ENCODE measurements at places on chromosomes 13 and 19. TPM values are rescaled to one million over a fixed set of nuclear protein-coding genes. Genes with fewer than 3 reads are reported as not detected.

GRCh38 chr19:2613507-2614295 lies 88.8 kb downstream of the GNG7 start:
- no peak overlapping the region for H3K27ac ChIP-seq
- no peaks in the 10 kb centered on the region for H3K36me3 ChIP-seq
- no peak for DNase-seq

Gene CEACAM5
- total RNA-seq, result 9.1 TPM

GRCh38 chr13:99126821-99127220 lies 73.8 kb upstream of the UBAC2 start:
- no peaks in the 10 kb centered on the region for H3K27me3 ChIP-seq
- no peak overlapping the region for H3K4me3 ChIP-seq
- H3K4me1 ChIP-seq, result peaks cover 6% of the 10 kb centered on the region
- no peak for DNase-seq

DNA sequence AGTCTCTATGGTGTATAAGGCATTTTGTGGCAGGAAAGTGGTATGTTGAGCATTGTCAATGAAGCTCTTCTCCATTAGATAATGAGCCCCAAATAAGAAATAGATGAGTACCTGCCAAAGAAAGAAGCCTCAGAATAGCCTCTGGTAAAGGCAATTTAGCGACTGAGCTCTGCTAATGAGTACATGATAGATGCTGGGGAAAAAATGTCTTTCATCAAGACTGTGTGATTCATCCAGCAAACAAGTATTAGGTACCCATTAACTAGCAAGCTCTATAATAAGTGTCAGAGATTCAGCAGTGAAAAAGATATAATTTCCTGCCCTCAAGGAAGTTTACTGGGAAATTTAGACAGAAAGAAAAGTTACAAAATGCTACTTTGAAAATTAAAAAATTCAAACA lies 294.6 kb downstream of the ITGBL1 start:
- H3K27ac ChIP-seq, result no peak overlapping the region
- H3K27me3 ChIP-seq, result no peaks in the 10 kb centered on the region
- H3K4me1 ChIP-seq, result no peaks in the 10 kb centered on the region
- DNase-seq, result no peak
- no peak overlapping the region for H3K4me3 ChIP-seq
- no peaks in the 10 kb centered on the region for H3K36me3 ChIP-seq

- H3K36me3 ChIP-seq, result no peaks in the 10 kb centered on the region
- peaks cover 14% of the 10 kb centered on the region for H3K4me1 ChIP-seq
- no peak overlapping the region for H3K27ac ChIP-seq
- no peak overlapping the region for H3K4me3 ChIP-seq
These were observed 9.0 kb downstream of the MICU2 start for GRCh38 chr13:21594715-21595545.

DNA sequence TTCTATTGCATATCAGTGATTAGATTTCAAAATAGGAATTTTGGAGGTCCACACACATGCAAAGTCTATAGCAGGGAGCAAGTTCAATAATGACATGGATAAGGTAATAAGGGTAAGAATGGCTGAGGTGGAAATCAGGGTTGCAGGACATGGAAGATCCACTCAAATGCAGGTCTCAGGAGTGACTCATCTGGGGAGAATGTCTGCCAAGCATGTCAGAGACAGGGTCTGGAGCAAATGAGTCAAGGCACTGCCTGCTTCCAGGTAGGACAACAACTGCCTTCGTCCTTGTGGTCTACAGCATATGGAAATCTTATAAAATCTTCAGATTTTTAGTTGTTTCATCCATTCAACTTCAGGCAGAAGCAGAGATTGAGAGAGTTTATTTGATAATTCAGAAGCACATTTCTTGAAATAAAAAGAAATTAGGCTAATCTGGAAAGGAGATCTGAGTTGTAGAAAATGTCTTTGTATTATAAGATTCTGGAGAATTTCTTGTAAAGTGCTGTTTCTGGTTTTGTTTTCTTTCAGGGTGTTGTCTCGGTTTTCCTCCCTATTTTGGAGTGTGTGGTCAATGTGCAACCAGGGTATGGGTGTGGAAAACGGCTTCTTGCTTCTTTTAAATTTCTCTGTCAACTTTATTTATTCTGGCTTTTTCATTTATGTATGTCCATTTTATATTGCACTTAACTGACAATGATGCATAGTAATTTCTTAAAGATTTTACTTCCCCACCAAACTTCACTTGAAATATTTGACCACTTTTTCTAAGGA lies 748.8 kb downstream of the LIG4 start:
- DNase-seq, result no peak
- H3K27me3 ChIP-seq, result no peaks in the 10 kb centered on the region
- no peaks in the 10 kb centered on the region for H3K4me1 ChIP-seq
- H3K27ac ChIP-seq, result no peak overlapping the region
- no peak overlapping the region for H3K4me3 ChIP-seq
- H3K36me3 ChIP-seq, result no peaks in the 10 kb centered on the region

- no peaks in the 10 kb centered on the region for H3K27me3 ChIP-seq
- peaks cover 47% of the 10 kb centered on the region for H3K4me1 ChIP-seq
- peak overlapping the region; percentile 73 for H3K4me3 ChIP-seq
- peaks cover 6% of the 10 kb centered on the region for H3K36me3 ChIP-seq
These were observed 939 bp upstream of the RANBP3 start for GRCh38 chr19:5978606-5979552.

DNA sequence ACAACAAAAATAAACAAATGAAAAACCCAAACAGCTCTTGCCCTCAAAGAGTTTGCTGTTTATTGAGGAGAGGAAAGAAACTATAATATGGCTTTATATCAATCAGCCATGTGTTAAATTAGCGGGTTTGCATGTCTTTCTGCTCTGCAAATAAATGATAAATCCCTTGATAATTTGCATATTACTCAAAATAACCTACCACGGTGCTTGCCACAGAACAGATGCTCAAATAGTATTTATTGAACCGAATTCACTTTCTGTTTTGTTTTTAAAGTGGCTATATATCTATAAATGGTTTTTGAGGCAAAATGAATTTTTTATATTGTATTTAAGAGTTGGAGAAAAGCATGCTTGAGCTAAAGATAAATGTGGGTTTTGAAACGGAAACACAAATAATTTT lies 428.1 kb downstream of the ITGBL1 start:
- H3K27ac ChIP-seq, result no peak overlapping the region
- no peaks in the 10 kb centered on the region for H3K36me3 ChIP-seq
- DNase-seq, result no peak

Gene MAU2
- total RNA-seq, result 86.5 TPM

- H3K4me3 ChIP-seq, result peak overlapping the region; percentile 32
- DNase-seq, result no peak
- peaks cover 9% of the 10 kb centered on the region for H3K4me1 ChIP-seq
- no peaks in the 10 kb centered on the region for H3K36me3 ChIP-seq
These were observed 8.9 kb upstream of the SLC15A1 start for GRCh38 chr13:98761126-98761985.

DNA sequence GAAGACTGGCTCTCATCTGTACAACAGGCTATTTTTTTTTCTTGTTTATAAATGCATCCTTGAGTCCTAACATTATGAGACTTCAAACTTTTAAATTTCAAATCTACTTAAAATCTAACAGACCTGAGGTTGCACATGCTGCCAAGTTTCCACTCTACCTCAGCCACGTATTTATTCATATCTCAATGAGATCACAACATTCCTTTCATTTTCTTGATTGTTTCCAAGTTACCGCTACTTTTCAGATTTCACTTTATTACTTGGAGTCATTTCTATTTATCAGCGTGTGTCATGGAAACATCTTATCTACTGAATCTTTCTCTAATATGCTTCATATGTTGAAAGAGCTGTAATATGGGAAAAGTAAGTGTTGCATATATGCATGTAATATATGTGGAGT lies 1257.5 kb upstream of the ATXN8OS start:
- no peak for DNase-seq
- no peaks in the 10 kb centered on the region for H3K4me1 ChIP-seq

GRCh38 chr19:2207991-2208860 lies 27.9 kb downstream of the PLEKHJ1 start:
- H3K27me3 ChIP-seq, result no peaks in the 10 kb centered on the region
- DNase-seq, result peak; percentile 88
- peaks cover 43% of the 10 kb centered on the region for H3K36me3 ChIP-seq
- H3K4me1 ChIP-seq, result peaks cover 55% of the 10 kb centered on the region
- no peak overlapping the region for H3K4me3 ChIP-seq
- H3K27ac ChIP-seq, result peak overlapping the region; percentile 19

Gene CYSLTR2
- total RNA-seq, result 1.9 TPM

Gene ZFP28
- total RNA-seq, result 4.5 TPM
